ENCODE measurements at places on chromosomes 13 and 19.
A peak's percentile ranks its signal among the peaks of the same experiment; 100 is the strongest.

GRCh38 chr19:8001995-8002849, 3.2 kb downstream of the ELAVL1 start:
- DNase-seq, result peak; percentile 74

- DNase-seq, result no peak
Observed at GRCh38 chr13:20035130-20035529, 76.6 kb downstream of the ZMYM2 start.

GRCh38 chr13:49305792-49306425, 58.2 kb downstream of the CDADC1 start:
- no peak for DNase-seq

DNA sequence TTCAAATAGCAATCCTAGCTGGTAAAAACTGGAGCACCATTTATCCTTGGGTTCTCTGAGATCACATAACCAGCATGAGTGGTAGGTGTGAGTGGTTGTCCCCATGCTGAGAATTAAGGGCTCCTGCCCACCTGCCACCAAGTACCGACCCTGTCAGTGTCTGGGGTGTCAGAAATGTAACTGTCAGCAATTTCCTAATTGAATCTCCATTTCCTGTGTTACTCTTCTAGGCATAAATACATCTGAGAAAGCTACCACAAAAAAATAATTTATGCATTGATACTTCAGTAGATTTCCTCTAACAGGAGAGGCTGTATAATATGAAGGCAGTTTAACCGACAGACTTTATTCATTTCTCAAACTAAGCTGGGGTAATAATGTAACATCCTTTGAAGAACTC, 25.1 kb downstream of the CPB2 start:
- peak; percentile 1 for DNase-seq

DNA sequence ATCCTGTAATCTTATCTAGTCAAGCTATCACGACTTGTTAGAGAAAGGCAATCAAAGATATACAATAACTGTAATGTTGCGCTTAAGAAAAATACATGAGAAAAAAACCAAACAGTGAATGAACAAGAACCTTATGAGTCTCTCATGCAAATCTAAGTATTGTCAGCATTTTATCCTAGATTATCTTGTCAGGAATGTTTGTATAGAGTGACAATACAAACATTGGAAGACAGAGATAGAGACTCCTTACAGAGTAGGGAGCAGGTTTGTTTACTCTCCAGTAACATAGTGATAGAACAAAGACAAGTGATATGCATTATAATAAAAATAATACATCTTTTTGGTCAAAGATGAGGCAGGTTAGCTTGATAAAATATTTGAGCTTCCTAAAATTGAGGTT, 444.8 kb downstream of the SLITRK5 start:
- DNase-seq, result no peak

DNA sequence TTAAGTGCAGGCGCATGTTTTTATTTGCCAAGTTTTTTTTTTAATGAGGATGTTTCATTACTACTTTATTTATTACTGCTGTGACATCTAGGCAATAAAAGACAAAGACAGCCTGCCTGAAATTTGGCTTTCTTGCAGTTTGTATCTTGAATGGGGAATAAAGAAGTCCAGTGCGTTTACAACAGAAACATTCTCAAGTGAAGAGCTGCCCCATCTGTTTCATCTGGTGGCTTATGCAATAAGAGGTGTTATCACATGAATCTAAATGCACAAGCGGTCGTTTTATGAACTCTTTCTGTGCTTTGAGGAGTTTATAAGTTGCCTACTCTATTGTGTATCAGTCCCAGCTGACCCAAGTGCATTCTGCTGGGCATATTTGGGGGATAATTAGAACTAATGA, 12.6 kb upstream of the MAB21L1 start:
- no peak for DNase-seq

DNA sequence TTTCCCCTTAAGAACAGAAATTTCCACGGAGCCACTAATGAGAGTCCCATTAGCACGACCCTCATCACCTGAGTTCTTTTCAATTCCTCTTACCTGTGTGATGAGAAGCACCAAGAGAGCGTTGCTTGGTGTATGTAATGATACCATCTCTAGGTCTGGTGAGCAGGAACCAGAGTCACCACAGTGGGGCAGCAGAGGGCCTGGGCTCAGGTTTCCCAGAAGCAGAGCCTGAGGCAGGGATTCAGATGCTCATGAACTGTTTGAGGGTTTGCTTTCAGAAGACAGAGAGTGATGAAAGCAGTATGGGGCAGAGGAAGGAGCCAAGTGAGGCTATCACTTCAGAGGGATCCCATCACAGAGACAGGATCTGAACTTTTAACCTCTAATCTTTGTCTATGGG, 3.1 kb upstream of the PTPRH start:
- DNase-seq, result peak; percentile 34

DNA sequence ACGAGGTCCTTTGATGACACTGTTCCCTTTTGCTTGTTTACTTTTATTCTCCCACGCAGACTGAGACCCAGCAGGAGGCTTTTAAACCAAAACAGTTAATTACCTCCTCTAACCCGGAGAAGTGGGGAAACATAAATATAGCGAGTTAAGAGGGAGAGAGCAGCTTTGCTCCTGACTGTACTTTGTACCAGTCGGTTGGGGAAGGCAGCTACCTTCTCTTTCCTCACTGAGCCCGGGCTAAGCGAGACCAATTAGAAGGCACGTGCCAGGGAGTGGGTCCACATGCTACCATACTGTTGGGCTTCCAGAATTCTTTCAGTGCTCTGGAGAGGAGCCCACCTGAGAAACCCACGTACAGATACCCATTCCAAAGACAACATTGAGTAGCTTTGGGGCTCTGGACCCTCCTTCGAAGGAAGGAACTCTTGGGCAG, 124.2 kb downstream of the ZIC5 start:
- DNase-seq, result no peak

GRCh38 chr19:7505682-7506384, 10.1 kb upstream of the ZNF358 start:
- no peak for DNase-seq

DNA sequence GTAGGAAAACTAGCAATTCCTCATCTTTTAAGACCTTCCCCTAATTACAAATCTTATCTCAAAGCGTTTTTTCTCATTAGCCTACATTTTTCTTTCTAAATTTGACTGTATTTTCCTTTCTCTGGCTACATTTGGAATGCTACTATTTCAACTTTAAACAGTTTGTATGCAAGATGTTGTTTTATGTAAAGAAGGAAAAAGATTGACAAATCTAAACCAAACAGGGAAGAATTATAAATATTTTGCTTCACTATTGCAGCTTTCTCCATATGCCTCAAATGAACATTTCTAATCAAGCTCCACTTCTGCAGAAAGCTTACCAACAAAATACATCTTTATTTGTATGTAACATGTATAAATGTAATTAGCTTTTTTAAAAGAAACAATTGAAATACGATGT, 156.2 kb downstream of the MZT1 start:
- DNase-seq, result no peak

GRCh38 chr19:15323496-15324235, 8.7 kb downstream of the BRD4 start:
- no peak for DNase-seq

DNA sequence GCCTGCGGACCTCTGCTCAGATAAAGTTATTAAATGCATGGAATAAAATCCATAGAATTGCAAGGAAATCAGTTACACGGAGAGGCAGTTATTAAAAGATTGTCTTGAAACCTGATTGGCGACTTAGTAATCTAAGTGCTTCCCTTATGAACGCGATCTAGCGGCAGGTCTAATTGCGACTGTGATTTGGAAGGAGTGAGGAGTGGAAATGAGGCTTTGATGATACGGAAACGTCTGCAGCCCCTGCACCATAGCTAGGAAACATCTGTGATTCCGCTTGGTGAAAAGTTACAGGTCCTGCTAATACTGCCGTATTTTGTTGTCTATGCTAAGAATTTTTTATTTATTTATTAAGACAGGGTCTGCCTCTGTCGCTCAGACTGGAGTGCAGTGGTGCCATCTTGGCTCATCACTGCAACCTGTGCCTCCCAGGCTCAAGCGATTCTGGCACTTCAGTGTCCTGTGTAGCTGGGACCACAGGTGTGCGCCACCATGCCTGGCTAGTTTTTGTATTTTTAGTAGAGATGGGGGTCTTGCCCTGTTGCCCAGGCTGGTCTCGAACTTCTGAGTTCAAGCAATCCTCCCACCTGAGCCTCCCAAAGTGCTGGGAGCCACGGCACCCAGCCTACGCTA, 887 bp downstream of the NDUFS7 start:
- no peak for DNase-seq

DNA sequence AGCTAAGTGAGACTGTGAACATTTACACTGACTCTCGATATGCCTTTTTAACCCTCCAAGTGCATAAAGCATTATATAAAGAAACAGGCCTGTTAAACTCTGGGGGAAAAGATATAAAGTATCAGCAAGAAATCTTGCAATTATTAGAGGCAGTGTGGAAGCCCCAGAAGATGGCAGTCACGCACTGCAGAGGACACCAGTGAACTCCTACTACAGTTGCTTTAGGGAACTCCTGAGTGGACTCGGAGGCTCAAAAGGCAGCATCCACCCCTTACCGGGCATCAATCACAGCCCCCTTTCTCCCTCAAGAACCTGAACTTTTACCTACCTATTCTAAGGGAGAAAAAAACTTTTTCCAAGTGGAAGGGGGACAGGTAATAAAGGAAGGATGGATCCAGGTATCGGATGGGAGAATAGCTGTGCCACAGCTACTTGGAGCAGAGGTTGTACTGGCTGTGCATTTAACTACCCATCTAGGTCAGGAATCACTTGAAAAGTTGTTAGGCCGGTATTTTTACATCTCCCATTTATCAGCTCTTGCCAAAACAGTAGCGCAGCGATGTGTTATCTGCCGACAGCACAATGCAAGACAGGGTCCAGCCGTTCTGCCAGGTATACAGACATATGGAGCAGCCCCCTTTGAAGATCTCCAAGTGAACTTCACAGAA, 80.1 kb downstream of the ZNF486 start:
- peak; percentile 8 for DNase-seq

DNA sequence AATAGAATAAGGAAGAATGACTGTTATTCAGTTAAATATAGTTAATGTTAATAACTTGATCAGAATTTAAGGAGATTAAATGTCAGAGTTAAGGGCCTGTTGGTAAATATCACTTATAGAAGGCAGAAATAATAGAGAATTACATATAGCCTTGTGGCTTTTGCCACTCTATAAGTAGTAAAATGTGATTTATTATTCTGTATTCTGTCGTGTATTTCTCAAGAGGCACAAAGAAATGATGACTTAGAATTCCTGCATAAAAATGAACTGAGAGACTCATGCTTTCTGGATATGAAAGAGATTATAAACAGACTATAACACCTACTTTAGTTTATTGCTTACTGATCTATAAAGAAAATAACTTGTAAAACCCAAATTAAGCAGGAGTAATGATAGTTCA, 40.1 kb downstream of the GPC6 start:
- no peak for DNase-seq

DNA sequence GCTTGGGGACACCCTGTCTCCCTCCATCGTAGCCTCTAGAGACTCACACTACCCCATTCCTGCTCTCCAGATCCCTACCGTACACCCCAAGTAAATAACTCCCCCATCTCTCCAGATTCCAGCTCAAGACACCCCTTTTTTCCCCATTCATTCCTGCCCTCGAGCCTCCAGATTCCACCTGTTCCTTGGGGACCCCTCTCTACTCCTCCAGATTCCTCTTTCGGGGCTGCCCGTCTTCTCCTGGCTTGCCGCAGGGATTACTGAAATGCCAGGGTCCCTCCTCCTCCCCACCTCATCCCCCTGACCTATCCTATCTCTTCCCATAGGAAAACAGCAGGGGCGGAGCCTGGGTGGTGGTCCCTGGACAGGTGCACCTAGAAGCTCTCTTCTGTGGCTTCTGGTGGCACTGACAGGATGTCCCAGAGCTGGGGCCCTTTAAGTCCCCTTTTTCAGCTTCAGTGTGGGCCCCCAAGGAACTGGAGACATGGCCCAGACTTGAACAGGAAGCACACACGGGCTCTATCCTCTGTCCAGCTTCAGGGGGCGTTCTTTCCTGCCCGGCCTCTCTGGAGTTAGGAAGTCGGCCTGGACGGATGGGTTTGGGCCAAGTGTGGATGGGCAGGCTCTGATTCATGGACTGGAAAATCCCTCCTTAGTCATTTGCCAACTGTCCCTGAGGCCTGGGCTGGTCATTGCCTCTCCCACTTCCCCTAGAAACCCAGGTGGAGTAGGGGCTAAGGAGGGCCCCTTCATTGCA, 1.2 kb downstream of the ZSWIM4 start:
- no peak for DNase-seq

DNA sequence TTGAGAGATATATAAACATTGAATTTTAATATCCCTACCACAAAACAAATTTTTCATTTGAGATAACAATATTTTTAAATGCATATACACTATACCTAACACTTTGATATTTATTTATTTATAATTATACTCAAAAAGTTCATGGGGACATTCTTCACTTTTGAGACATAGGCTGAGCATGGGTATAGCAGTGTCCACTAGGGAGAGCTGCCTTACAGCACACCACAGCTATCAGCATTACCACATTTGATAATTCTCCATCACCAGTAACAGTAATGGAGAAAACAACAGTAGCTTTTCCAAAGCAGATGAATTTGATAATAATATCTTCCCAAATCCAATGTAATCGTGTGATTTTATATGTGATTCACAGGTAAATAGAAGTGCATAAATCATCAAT, 626.1 kb downstream of the DACH1 start:
- no peak for DNase-seq

- no peak for DNase-seq
Observed at GRCh38 chr19:52992109-52993004, 21.4 kb upstream of the ERVV-1 start.

DNA sequence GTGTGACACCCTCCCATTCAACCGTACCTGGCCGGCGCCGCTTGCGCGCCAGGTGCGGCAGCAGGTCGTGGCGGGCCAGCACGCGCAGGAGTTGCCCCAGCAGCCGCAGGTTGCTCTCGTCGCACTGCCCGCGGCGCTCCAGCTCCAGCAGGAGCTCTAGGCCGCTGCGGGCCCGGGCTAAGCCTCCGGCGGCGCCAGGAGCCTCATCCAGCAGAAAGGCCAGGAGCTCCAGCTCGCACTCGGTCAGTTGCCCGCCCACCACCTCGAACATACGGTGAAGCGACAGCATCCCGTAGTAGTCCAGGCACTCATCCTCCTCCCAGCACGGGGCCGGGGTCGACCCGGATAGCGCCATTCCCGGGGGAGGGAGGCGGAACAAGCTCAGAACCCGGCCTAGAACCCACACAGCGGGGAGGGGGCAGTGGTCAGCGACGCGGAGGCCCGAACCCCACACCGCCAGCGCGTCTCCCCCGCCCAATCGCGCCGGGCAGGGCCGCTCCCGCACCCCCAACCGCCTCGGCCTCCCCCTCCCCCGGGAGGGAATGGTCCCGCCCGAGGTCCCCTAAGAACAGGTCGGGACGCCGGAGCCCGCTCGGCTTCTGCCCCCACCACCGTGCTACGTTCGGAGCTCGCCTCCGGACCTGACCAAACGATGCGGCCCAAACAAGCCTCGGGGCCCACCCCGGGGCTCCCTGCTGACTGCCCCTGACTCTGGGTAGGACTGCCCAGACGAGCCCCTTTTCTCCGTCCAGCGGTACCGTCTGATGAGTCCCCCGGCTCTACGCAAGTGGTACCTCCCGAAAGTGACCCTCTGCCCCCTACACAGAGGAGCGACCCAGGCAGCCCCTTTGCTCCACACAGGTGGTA, 591 bp downstream of the DEDD2 start:
- peak; percentile 38 for DNase-seq

GRCh38 chr19:10352764-10353671, 13.6 kb upstream of the ICAM3 start:
- DNase-seq, result no peak

Measured in CD4-positive, alpha-beta T cell treated with Interferon alpha-2 for 1 hour (primary cell).